ENCODE measurements at places on chromosomes 3 and 15.

DNA sequence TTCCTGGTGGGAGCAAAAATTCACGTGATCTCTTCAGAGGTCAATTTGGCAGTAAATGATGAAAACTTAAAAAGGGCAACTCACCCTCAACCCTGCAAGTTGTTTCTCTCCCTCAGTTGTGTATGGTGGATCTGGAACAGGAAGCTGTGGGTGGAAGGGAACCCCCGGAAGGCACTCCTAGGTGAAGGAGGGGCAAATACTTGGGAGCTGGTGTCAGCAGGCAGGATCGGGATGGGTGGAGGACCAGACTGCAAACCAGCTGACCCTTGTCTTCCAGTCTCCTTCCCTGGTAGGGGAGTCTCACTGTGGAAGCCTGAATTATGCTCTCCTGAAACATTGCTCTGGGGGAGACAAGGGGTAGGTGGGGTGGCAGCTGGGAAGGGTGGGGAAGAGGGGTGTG is 33.5 kb downstream of the PRR23E start:
- no peak for DNase-seq

DNA sequence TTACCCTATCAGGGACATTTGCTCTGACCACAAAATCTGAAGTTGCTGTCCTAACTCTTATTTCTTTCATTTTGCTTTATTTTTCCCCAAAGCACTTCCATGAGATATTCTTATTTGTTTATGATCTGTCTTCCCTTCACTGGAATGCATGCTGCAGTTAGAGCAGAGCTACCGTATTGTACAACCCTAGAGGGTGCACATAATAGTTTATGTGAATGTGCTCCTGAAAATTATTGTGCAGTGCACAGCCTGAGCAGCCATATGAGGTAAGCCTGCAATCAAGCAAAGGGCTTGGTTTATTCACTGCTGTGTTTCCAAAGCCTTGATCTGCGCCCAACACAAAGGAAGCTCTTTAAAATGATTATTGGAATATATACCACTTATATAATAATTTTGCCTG is 120.3 kb upstream of the CADPS start:
- no peak for DNase-seq

GRCh38 chr3:47441796-47442551 is 33.8 kb downstream of the SCAP start:
- no peak for DNase-seq

DNA sequence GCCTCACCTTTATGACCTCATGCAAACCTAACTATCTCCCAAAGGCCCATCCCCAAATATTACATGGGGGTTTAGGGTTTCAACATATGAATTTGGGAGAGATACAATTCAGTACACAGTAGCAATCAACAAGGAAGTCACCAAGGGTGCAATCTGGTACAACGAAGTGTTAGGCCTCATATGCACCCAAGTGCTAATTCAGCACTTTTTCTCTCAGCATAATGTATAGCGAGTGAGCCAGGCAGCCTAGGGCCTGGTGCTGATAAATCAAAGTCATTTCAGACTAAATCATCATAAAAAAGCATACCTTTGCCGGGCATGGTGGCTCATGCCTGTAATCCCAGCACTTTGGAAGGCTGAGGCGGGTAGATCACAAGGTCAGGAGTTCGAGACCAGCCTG is 11.7 kb upstream of the KBTBD8 start:
- DNase-seq: no peak

DNA sequence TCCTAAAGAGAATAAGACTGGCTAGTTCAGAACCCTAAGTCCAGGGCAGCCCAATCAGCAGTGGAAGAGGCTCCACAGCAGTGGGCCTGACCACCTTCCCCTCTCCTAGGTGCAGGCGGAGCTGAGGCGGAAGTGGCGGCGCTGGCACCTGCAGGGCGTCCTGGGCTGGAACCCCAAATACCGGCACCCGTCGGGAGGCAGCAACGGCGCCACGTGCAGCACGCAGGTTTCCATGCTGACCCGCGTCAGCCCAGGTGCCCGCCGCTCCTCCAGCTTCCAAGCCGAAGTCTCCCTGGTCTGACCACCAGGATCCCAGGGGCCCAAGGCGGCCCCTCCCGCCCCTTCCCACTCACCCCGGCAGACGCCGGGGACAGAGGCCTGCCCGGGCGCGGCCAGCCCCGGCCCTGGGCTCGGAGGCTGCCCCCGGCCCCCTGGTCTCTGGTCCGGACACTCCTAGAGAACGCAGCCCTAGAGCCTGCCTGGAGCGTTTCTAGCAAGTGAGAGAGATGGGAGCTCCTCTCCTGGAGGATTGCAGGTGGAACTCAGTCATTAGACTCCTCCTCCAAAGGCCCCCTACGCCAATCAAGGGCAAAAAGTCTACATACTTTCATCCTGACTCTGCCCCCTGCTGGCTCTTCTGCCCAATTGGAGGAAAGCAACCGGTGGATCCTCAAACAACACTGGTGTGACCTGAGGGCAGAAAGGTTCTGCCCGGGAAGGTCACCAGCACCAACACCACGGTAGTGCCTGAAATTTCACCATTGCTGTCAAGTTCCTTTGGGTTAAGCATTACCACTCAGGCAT is 33.7 kb downstream of the VIPR1 start:
- peak; percentile 51 for DNase-seq

GRCh38 chr3:4887177-4887576 is 92.1 kb upstream of the BHLHE40 start:
- DNase-seq: no peak

All from H54 (cell line).